Left renal pelvis (tissue), 4 donors: ENCODE measurements at places on chromosomes 12 and 14.

DNA sequence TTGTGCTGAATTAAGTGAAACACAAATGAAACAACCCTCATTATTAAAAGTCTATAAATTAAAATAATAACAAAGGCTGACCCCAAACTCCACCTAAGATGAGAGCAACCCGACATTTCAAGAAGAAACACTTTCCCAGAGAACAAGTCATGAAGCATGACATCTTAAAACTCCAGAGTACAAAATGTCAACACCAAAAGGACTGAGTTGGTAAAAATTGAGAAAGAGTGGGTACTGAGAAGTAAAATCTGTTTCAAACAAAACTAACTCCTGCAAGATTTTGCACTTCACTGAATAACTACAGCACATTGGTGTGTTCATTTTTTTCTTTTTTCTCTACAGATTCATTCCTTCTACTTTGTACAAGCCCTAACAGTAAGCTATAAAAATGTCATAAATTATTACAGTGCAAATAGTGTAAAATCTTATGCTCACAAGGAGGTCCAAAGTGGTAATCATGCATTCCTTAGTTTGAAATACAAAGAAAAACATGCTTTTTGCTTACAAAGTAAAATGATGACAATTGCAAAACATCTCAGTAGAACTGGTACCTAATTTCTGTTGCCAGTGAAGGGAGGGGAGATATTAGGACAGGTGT is 31.8 kb downstream of the SLC35F4 start:
- DNase-seq = no peak

GRCh38 chr14:26004342-26004741 is 593.5 kb downstream of the NOVA1 start:
- DNase-seq = no peak

- no peak for DNase-seq
Measured at GRCh38 chr12:27754795-27755194, 25.2 kb upstream of the KLHL42 start.

- no peak for DNase-seq
Measured at GRCh38 chr12:115335594-115335993, 651.6 kb upstream of the TBX3 start.

DNA sequence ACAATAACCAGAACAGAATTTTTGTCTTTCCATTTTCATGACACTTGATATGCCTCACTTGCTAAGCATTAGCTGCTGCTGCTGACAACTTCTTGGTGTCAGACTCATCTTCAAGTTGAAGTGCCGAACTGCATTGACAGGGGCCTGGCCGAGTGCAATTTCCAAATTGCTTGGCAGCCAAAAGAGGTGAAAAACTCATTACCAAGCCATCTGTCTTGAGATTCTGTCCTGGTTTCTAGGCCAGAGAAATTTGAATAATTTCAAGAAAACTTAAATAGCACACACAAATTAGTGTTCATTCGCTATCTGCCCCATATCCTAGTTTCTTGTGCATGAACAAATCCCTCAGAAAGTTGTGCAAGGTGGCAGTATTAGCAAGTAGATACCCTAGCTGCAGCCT is 165.3 kb upstream of the RASSF8 start:
- DNase-seq = no peak

GRCh38 chr12:11978726-11979384 is 91.9 kb upstream of the BCL2L14 start:
- no peak for DNase-seq

- DNase-seq = no peak
Measured at GRCh38 chr12:4151362-4152121, 122.0 kb upstream of the CCND2 start.

GRCh38 chr12:18907728-18908127 is 169.8 kb downstream of the CAPZA3 start:
- DNase-seq = no peak

GRCh38 chr12:52832451-52832850 is 1.7 kb downstream of the KRT79 start:
- DNase-seq = no peak

DNA sequence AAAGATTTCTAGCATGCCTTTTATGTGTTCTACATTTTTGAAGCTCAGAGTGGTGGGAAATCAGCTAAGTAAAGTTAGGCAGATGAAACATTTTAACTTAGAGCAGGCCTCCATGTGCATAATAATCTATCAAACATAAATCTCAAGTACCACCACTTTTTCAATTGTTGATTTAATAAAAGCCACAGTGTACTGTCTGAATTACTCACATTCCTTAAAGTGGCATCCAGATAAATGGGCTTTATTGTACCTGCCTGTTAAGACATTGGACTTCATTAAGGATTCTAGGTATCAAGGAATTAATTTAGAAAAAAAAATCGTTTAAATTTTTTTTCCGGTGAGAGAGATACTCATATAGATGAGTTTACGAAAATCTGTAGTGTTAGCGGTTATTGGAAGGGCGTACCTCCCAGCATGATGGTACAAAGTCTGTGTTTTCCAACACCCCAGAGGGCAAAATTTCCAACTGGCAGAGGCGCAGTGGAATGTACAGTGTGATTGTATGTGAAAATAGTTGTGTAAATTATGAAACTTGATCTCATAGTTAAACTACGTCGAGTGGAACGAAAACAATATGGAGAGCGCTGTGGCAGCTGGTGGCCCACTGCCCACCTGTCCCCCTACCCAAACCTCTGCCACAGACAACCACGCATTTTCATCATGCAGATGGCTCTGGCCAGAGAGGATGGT is 25.0 kb downstream of the ELK3 start:
- DNase-seq = no peak
